Iris pigment epithelial cell (primary cell): ENCODE measurements at places on chromosomes 2 and 18.

- no peak for DNase-seq
These were observed 61.4 kb downstream of the XDH start for GRCh38 chr2:31353179-31353578.

DNA sequence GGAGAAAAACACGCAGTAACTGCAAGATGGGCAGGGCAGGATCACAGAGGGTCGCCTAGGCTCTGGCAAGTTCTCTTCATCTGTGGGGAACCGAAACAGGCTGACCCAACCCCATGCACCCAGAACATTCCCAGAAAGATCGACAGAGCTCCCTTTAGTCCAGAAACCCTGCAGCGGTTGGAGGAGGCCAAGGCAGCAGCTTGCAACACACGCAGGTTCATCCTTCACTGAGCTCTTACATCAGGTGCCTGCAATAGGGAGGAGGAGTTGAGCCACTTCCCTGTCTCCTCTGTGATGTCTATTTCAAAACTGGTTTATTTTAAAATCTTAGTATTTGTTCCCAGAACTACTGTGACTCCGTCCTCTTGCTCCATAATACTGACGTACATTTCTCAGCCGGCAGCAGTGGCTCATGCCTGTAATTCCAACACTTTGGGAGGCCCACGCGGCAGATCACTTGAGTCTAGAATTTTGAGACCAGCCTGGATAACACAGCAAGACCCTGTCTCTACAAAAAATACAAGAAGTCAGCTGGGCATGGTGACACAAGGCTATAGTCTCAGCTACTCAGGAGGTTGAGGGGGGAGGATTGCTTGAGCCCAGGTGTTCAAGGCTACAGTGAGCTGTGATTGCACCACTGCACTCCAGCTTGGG lies 11.5 kb upstream of the SLC11A1 start:
- DNase-seq, result peak; percentile 81

- DNase-seq, result no peak
These were observed 103.5 kb downstream of the ANTXR1 start for GRCh38 chr2:69116438-69116837.

DNA sequence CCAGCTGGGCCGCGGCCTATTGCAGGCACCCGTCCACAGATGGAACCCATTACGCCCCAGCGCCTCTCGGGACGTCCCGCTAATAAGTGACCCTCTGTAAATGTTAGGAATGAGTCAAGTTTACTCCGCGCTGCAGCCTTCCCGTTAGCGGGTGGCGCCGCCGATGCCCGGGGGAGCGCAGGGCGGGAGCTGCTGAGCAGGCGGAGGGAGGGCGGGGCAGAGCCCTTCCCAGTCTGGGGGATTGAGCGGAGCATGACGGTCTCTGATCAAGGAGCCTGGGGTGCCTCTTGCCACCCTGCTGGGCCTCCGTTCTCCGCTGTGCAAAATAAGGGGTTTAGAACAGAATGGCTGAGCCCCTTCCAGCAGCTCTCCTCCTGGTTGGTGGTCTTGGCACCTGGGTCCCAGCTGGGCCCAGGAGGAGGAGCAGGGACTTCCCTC lies 10.5 kb downstream of the CROCC2 start:
- DNase-seq, result peak; percentile 57

DNA sequence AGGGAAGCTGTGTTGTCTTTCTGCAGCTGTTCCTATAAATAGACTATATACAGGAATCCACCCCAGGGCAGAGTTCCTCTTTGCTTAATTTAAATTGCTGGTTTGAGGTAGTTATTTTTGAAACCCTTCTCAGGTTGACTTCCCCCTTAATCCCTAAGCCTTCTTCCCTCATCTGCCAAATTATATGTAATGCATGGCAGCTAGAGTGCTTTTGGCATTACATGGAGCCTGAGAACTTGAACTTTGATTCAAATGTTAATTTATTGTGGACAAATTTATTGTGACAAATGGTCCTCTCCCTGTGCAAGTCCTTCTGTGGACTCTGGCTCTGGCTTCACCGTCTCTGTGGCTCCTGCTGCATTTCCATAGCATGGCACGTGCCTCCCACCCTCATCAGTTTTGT lies 29.2 kb downstream of the MYO1B start:
- DNase-seq, result no peak

DNA sequence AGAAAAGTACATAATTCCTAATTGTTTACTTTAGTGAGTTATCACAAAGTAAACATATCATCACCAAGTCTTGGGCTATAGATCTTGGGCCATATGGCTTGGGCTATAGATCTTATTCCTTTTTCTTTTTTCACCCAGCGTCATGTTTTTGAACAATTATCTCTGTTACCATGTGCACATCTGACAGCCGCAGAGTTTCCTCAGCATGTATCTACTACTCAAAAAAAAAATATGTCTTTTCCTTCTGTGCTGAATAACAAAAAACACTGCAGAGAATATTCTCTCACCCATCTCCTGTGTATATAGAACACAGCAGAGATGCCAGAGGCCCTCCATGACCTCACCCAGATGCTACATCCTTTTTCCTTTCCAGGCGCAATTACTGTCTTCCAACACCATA lies 76.2 kb upstream of the MYO3B start:
- DNase-seq, result no peak

DNA sequence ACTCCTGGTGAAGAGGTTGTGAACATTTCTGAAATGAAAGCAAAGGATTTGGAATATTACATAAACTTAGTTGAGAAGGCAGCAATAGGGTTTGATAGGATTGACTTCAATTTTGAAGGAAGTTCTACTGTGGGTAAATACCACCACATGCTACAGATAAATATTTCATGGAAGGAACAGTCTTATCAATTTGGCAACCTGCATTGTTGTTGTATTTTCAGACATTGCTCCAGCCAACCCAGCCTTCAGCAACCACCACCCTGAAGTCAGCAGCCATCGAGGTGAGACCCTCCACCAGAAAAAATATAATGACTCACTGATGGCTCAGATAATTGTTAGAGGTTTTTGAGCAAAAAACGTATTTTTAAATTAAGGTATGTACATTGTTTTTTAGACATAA lies 10.0 kb downstream of the RDH14 start:
- DNase-seq, result no peak

DNA sequence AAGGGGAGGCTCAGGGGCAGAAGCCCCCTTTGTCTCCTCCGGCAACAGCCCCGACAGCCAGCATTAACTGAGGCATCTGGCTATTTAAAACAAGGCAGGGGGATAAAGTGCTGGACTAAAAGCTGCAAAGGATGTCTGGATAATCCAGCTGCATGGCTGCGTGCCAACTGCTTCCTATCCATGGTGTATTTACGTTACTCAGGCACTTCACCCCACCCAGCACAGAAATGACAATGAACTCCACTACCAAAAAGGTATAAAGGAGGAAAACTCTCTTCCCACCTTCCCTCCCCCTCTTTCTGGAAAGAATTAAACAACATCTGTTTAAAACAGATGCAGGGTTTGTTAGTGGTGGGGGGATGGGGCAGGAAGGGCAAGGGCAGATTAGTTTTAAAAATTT lies 82.5 kb downstream of the SPRED2 start:
- peak; percentile 83 for DNase-seq

GRCh38 chr2:50748671-50749070 lies 283.3 kb downstream of the NRXN1 start:
- DNase-seq, result no peak

DNA sequence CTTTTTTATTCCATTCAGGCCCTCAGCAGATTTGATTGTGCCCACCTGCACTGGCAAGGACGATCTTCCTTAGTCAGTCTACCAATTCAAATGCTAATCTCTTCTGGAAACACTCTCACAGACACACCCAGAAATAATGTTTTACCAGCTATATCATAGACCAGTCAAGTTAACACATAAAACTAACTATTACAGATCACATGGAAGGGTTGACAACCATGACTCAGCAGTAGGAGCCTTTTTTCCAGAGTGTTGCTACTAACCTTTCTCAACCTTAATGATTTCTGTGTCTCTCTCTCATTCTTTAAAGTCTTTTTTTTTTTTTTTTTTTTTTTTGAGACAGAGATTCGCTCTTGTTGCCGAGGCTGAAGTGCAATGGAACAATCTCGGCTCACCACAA lies 143.5 kb upstream of the MSH6 start:
- DNase-seq, result peak; percentile 12

DNA sequence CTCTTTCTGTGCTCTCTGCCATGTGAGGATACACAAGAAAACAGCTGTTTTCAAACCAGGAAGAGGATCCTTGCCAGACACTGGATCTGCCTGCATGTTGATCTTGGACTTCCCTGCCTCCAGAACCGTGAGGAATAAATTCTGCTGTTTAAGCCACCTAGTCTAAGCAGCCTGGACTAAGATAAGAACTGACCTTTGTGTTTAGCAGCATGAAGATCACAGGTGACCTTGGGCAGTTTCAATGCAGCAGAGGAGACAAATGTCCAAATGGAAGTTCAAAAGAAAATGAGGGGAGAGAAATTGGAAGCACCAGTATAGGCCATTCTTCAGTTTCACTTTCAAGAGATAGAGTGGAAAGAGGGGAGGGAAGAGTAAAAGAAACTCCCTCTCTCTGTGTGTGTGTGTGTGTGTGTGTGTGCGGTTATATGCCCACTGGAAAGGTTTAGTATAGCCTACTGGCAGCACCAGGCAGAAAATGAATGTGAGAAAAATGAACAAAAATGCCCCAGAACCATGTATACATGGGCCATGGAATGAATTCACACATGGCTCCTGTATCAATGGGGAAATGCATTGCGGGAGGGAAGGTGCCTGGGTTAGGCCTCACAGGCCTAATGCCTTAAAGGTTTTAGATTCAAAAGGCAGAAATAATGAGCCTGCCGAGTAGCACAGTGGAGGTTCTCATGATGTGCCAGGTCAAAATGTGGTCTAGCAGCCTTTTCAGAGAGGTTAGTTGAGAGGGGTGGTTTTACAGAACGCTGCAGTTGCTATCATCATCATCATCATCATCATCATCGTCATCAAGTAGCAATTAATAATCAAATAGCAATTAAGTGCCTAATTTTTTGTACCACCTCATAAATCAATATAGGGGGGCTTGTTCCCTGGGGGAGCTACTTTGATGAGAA lies 1.1 kb upstream of the CERS6 start:
- DNase-seq, result no peak

DNA sequence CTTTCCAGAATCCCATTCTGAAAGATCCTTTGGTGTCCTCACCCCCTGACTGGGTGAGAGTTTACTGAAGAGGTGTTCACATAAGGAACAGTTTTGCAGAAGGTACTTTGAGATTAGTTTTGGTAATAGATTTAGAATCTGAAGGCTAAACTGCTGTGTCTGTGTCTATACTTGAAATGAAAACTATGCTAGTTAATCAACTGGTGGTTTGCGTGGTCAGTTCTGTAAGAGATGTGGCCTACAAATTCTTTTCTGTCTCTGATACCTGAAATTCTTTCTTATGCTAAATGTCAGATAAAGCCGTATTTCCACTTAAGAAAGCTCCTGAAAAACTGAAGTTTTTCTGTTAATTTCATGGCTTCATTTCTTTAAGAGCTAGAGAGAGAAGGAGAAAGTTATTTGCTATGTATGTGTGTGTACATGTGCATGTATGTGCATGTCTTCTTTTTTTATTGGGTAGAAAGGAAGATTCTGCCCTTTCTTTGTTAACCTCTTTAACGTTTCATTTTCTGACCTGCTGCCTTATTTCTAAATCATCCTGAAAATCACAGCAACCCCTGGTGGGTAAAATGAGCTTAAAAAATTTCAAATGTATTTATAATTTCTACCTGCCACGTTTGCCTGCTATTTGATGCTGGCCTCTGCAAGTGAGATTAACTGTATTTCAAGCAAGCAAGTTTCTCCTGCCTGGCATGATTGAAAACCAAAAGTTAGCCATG lies 552.0 kb upstream of the NRP2 start:
- DNase-seq, result peak; percentile 5

GRCh38 chr2:238334885-238335284 lies 14.6 kb downstream of the TRAF3IP1 start:
- no peak for DNase-seq

DNA sequence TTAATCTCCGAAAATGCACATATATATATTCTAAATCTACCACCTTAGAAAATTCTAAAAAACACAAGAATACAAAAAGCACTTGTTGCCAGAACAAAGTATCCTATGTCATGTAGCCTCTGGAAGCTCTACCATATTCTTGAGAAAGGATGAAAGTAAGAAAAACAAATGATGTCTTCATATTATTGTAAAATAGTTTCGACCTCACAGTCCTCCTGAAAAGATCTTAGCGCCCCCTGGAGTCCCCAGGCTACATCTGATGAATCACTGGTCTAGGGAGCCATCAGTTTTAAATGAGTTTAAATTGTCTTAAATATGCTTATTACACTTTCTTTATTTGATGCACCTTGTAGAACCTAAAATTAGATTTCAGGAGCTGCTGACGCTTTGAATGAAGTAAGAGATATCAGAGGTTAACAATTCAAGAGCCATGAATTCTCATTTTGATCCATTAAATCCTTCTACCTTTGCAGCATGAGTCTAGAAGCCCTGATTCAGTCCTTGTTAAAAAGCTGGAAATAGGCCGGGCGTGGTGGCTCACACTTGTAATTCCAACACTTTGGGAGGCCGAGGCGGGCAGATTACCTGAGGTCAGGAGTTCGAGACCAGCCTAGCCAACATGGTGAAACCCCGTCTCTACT lies 138.8 kb downstream of the MCFD2 start:
- peak; percentile 79 for DNase-seq

- DNase-seq, result peak; percentile 81
These were observed 6.6 kb upstream of the ASNSD1 start for GRCh38 chr2:189654641-189655040.
